ENCODE measurements at places on chromosomes 2 and 18.
A peak's percentile ranks its signal among the peaks of the same experiment; 100 is the strongest.

- no peak for DNase-seq
Observed at GRCh38 chr2:42329736-42330135, 31.3 kb downstream of the COX7A2L start.

- DNase-seq = no peak
Observed at GRCh38 chr2:48165070-48165753, 258.9 kb upstream of the FBXO11 start.

GRCh38 chr18:14781671-14782070 lies 33.7 kb downstream of the ANKRD30B start:
- no peak for DNase-seq

GRCh38 chr18:13813271-13813849 lies 10.6 kb upstream of the MC5R start:
- DNase-seq = peak; percentile 53

- DNase-seq = no peak
Observed at GRCh38 chr2:135786823-135787222, 45.2 kb downstream of the UBXN4 start.

DNA sequence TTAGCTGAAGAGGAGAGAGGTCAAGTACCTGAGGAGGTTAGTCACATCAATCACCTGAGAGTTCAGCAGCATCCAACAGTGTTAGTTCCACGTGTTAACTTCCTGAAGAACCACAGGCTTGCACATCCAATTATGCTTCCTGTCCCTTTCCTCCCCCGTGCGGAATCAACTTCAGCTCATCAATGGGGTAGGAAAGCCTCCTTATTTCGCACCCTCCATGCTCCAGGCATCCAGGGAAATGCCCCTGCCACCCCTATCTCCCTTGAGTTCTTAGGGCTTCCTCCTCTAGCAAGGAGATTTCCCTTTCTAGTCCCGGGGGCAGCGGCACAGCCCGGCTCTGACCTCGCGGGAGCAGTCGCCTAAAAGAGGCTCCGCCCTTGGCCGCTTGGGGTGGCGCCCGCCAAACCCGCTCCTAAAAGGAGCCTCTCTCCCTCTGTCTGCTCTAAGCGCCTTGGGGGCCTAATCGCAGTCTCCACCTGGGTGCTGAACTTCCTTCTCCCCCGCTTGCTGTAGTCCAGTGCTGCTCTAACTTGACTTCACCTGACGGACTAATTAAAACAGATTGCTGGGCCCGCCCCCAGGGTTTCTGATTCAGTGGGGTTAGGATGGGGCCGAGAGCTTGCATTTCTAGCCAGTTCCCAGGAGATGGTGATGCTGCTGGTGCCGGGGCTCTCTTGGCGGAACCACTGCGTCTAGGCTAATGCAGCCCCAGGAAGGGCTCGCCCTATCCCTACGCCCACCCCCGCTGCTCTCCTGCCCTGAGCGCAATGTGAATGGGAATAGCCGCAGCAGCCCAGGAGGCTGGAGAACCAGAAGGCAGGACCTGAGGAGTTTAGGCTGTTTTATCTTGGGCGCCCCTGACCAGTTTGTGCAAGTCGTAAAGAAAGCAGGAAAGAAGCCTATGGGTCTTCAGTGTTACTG lies 3.4 kb upstream of the TET3 start:
- DNase-seq = peak; percentile 16

- no peak for DNase-seq
Observed at GRCh38 chr18:23333827-23334226, 119.3 kb upstream of the RIOK3 start.

DNA sequence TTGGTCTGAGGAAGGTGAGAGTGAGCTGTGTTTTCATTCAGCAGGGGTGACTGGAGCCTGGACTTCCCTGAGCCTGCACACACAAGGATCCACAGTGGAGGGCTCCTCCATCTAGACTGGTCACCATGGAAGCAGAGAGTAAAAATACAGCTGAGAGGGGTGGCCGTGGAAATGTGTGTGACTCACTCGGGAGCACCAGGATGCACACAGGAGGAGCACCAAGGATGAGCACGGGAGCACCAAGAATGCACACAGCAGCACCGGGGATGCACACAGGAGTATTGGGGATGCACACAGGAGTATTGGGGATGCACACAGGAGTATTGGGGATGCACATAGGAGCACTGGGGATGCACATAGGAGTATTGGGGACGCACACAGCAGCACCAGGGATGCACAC lies 365.2 kb upstream of the MYT1L start:
- DNase-seq = no peak

DNA sequence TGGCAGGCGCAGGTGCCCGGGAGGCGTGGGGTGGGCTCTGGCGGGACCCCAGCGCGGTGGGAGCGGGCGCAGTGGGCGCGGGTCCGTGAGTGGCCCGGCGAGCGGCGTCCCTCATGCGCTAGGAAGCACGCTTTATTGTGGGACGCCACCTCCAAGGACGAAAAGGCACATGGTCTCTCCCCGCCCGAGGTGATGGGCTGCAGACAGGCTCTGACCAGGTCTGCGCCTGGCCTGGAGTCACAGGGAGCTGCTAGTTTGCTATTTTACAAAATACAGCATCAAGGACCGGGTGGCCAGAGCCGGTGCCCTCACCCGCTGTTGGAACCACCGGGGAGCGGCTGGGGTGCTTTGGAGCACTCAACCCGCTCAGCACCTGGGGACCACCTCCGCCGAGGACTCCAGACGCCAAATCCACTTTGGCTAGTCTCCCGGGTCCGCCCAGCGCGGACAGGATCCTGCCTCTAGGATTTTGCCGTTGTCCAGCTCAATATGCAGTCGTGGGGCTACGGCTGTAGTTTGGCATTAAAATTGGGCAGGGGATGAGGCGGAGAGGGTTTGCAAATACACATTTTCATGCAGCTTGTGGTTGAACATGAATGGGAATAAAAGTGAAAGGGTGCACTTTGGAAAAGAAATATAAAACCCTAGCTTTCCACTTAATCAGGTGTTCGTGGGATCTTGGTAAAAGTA lies 65.4 kb downstream of the LRRFIP1 start:
- no peak for DNase-seq

- peak; percentile 45 for DNase-seq
Observed at GRCh38 chr2:55618275-55619055, 1.0 kb upstream of the PPP4R3B start.

GRCh38 chr2:165407466-165407865 lies 62.0 kb upstream of the CSRNP3 start:
- DNase-seq = no peak

DNA sequence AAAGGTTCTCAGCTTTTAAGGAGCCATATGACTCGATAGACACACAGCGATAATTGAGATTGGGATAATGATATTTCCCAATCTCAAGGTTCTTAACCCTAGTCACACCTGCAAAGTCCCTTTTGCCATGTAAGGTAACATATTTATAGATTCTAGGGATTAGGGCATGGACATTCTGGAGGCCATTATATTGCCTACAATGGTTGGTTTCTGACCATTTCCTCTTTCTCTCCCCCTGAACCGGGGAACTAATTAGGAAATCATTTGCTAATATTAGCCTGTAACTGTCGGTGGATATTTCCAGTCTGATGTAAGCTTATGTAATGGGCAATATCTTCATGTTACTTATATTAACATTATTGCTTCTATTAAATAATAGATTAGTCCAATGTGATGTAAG lies 40.8 kb upstream of the ARHGAP15 start:
- no peak for DNase-seq

DNA sequence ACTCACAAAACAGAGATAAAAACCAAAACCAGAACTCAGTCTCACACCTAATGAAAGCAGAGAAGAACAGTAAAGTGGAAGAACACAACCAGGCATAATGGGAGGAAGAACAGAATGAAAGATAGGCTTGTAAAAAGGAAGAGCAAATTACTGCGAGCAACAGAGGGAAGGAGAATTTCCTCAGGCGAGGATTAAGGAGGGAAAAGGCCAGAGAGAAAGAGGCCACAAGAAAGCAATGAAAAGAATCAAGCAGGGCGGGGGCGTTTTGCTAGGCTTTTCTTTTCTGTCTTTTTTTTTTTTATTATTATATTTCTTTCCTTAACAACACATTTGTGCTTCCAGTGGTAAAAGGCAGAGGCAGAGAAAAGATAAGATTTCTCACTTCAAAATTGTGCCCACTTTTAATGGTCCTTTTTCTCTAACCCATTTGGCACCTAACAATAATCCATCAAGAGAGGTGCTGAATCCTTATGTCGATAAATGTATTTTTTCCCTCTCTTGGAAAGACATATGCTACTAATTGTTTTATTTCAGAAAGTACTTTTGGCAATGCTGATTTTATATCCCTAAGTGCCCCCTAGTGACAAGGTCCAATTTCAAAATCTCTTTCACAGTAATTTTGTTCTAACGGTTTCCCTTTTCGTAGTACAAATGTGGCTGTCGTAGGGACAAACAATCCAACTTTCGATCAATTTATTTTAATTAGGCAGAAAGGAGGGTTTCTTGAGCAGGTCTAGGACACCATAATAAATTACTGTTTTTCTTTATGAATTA lies 138.7 kb upstream of the AQP4 start:
- DNase-seq = no peak

GRCh38 chr2:75604484-75604883 lies 42.1 kb upstream of the MRPL19 start:
- DNase-seq = no peak

DNA sequence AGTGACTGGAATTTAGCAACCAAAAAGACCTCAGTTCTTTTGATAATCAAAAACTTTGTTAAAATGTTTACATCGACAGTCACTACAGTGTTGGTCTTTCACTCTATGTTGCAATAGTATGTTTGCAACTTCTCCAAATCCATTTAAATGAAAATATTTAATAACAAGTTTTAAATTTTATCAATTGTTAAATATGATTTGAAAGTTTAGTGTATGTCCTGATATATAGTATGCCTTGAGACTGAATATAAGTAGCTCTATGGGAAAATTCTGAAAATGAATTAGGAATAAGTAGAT lies 109.9 kb downstream of the ANKRD44 start:
- DNase-seq = no peak

DNA sequence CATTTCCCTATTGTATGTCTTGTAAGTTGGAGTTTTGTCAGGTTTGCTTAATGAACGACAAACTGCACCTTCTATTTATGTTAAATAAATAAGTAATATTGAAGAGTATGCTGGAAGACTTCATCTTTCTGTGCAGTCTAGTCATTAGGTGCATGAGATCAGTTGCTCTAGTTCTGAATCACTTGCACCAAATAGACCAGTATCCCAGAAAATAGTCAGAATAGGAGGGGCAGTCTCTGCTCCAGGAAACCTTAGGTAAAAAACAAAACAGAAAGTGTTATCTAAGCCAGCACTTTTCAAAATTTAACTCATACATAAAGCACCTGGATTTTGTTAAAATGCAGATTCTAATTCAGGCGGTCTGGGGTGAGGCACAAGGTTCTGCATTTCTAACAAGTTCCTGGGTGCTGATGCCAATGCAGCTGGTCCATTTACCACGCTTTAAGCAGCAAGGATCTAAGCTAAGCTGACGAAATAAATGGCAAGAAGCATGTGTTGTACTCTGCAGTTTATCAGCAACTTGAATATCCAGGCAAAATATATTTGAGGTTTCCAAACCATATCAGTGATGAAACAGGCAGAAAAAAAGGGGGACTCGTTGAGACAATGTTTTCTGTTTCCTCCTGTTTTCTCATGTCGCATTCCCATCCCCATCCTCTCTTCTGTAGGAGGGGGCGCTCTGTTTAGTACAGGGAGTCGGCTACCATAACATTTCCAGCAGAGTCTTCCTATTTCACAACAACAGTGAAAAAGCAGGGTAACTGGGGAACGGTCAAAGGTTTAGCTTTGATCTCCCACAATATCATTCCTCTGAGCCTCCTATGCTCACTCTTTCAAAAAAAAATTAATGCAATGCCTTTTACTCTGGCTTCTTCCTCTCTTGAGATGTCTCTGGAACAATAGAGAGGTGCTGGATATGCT lies 106.4 kb downstream of the MBD2 start:
- DNase-seq = no peak

- DNase-seq = no peak
Observed at GRCh38 chr2:237000481-237000880, 85.2 kb upstream of the COPS8 start.

DNA sequence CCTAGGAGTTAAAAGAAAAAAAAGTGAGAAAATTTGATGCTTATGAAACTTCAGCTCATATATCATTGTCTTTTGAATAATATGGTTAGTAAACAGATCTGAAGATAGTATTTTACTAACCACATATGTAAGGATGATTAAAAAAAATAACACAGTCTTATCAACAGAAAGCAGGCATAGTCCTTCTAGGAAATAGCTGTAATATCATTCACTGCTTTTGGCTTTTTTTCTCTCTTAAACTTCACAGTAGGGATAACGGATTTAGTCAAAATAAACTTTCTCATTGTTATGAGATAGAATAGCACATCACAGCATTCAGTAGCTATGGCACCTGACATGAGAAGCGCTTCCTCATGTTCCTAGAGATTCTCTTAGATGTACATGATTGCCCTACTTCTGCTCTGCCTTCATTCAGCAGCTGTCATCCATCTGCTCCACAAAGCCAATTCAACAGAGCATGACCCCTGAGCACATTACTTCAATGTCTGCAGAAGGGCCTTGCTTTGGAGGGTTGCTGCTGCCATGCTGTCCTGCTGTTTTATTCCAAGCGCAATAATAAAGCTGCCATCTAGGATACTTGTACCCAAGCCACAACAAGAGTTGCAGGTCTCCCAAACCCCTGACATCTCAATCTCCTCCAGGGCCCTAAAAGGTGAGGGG lies 67.0 kb downstream of the TTC21B start:
- no peak for DNase-seq

DNA sequence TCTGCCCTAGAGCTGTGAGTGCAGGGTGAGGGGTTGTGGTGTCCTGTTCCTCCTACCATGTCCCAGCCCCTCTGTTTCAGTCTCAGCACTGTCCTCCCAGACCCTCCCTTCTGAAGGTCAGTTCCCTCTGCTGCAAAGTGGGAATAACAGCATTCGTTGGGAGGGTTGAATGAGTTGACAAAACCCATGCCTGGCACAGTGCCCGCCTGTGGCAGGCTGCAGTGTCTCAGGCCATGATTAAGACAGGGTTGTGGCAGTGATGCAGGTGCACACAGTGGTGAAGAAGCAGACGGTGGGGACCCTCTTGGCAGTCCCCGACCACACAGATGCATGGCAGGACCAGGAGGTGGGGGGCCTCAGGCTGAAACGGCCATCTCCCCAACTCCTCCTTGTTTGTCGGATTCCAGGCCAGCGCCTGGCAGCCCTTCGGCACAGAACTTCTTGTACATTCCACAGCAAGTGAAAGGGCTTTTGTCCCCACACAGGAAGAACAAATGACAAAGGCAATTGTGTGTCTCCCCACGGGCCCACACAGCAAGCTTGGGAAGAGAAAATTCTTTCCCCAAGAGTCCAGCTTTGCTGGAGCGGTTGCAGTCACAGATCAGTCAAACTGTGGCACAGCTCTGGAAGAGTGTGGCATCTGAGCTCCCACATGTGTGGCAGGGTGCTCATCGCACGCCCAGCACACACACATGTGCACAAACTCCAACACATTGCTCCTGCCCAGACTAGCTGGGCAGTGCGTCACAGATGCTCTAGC lies 92.0 kb upstream of the MSH2 start:
- DNase-seq = no peak

GRCh38 chr2:120700659-120701058 lies 35.0 kb upstream of the GLI2 start:
- DNase-seq = no peak

GRCh38 chr2:160909781-160910242 lies 250.4 kb upstream of the TANK start:
- no peak for DNase-seq
